ENCODE measurements at places on chromosomes 11 and 22.
A peak's percentile ranks its signal among the peaks of the same experiment; 100 is the strongest.

DNA sequence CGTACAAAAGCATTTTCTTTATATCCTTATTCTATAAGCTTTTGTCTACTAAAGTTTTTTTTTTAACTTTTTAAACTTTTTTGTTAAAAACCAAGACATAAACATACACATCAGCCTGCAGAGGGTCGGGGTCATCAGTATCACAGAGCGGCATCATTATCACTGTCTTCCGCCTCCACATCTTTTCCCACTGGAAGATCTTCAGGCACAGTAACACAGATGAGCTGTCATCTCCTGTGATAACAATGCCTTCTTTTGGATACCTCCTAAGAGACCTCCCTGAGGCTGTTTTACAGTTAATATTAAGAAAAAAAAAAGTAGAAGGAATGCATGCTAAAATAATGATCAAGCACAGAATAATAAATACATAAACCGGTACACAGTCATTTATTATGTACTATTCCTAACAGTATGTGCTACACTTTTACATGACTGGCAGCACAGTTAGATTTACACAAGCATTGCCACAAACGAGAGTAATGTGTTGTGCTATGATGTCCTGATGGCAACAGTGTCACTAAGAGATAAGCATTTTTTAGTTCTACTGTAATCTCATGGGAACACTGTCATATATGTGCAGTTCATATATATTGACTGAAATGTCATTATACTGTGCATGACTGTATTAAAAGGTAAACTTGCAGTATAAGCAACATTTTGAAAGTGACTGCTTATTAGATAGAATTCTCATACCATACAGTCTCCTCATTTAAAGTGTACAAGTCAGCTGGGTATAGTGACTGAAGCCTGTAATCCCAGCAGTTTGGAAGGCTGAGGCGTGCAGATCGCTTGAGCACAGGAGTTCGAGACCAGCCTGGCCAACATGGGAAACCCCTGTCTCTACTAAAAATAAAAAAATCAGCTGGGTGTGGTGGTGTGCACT, 58.6 kb downstream of the KDM2A start:
- no peak for DNase-seq

DNA sequence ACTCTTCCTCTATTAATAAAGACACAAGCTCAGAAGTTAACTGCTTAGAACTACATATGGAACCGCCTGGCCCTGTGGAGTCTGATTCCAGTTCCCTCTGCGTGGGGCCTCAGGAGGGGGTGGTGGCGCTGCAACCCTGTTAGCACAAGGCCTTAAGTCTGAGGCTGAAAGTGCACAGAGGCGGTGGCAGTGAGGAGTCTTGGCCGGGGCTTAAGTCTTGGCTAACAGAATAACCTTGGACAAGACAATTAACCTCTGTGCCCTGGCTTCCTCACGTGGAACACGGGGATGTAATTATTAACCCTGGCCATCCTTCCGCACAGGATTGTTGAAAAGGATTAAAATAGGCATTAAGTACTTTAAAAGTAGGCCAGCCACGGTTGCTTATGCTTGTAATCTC, 191.5 kb downstream of the CEP164 start:
- DNase-seq = no peak

- no peak for DNase-seq
Observed at GRCh38 chr22:46976598-46976997, 214.1 kb downstream of the TBC1D22A start.

GRCh38 chr11:83659466-83659865, 373.3 kb upstream of the CCDC90B start:
- no peak for DNase-seq

GRCh38 chr11:35938231-35938630, 5.6 kb upstream of the LDLRAD3 start:
- no peak for DNase-seq

DNA sequence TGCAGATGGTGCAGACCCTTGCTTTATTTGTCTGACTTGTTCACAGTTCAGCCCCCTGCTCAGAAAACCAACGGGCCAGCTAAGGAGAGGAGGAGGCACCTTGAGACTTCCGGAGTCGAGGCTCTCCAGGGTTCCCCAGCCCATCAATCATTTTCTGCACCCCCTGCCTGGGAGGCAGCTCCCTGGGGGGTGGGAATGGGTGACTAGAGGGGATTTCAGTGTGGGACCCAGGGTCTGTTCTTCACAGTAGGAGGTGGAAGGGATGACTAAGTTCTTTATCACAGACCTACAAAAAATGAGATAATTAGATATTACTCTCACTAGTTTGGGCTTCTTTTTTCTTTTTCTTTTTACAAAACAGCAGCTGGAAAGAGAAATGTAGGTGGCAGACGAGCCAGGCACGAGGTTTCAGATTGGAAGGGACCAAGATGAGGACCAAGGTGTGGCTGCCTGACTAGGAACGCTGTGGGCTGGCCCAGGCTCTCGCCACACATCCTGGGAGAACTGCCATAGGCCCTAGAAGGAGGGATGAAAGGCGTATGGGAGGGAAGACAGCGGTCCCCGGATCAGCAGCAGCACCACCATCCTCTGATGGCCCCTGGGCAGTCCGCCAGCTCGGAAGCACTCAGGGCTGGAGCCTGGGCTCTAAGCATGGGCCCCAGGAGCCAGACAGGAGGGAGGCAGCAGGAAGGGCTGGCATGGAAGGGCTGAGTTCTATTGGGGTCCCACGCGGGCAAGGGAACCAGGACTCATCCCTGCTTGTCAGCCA, 14.2 kb downstream of the TXN2 start:
- no peak for DNase-seq

DNA sequence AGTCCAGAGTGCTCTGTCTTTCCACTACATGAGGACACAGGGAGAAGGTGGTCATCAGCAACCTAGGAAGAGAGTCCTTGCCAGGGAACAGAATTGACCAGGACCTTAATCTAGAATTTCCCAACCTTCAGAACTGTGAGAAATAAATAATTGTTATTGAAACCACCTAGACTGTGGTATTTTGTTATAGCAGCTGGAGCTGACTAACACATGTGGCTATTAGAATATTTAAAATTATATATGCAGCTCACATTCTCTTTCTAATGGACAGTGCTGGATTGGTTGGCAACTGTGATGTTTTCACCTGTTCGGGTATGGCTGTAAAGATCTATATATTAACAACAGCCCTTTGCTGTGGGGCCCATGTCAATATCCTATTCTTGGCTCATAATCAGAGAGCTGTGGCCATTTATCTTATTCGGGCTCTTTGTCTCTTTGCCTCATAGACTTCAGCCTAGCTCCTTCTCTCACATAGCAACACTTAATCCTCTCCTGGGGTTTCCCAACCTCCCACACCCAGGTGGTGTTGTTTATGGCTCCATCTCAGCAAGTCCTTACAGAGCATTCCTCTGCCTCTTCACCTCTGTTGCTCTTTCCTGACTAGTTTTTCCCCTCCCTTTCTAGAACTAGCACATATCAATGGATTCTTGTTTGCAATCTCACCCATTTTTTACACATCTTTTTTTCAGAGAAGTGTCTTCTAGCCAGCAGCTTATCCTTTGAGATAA, 46.4 kb upstream of the AMOTL1 start:
- no peak for DNase-seq

- DNase-seq = peak; percentile 77
Observed at GRCh38 chr11:77547863-77548551, 41.7 kb upstream of the AQP11 start.

All from suppressor macrophage treated with lipopolysaccharide for 4 hours (primary cell).